ENCODE measurements at places on chromosomes 4 and X.

DNA sequence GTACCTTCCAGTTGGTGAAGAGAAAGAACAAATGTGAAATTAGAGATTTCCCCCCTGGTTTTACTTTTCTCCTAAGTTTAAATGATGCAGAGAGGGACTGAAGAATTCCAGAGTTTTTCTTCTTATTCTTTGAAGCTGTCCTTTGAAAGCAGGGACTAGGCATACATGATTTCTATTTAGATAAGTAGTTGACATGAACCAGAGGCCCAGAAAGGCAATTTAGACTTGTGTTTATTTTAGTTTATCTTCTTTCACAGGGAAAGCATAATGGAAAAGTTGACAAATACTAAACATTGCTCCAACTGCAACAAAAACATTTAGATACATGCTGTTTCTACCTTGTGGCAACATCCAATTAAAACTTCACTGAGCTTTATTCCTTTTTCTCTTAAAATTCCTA is 32.0 kb downstream of the PTPN13 start:
- no peak for DNase-seq

DNA sequence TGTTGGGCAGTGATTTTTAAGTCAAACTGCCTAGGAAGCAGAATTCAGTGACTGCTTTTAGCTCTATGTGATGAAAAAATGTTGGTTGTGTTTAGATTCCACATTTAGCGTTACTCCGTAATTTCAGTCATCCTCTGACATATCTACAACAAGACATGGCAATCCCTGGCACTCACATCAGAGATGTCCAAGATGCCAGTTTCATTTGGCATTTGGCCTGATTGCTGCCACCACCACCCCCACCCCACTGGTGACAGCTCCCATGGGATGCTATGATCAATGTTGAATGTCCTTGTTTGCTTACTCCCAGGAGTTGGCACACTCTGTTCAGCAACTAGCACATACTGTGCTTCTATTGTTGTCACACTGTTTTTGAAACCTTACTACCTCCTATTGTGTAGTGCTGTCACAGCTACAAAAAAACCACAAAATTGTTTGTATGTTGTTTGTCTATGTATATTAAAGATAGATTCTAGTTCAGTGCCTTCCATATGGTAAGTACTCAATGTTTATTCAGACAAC is 101.4 kb downstream of the AWAT2 start:
- DNase-seq: no peak

- no peak for DNase-seq
Observed at GRCh38 chr4:576991-577498, 950 bp upstream of the TMEM271 start.

GRCh38 chr4:3338321-3338838 is 45.6 kb downstream of the RGS12 start:
- DNase-seq: no peak

DNA sequence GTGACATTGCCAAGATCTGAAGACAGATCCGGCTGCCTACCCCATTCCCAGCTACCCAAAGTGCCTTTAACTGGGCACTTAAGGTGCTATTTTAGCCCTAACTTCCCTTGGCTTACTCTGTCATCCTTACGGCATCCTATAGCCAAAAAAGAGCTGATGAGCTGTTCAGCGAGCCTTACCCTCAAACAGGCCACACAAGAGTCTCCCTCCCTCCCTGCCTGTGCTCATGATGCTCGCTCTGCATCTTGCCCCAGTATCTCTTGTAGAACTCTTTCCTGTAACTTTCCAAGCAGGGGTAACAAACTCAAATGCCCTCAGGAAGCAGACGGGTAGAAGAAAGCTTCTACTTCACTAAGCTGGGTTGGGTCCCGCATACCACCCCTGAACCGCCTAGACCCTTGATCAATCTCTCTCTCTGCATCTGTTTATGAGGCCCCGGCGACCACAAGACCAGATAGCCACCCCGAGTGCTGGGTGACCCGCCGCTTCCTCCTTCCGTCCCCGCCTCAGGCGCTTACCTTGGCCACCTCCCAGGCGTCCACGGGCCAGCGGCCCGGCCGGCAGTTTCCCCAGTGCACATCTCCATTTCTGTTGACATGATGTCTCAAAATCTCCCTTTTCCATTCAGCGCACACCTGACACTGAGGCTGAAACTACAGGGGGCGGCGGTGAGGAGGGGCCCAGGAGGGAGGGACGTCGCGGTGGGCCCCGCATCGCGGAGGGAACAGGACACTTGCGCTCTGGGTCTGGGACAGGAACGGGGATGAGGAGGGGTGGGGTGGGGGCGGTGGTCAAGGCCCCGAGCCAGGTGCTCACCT is 663 bp downstream of the CXorf38 start:
- DNase-seq: no peak

- DNase-seq: no peak
Observed at GRCh38 chr4:100288811-100289529, 98.7 kb upstream of the DDIT4L start.

DNA sequence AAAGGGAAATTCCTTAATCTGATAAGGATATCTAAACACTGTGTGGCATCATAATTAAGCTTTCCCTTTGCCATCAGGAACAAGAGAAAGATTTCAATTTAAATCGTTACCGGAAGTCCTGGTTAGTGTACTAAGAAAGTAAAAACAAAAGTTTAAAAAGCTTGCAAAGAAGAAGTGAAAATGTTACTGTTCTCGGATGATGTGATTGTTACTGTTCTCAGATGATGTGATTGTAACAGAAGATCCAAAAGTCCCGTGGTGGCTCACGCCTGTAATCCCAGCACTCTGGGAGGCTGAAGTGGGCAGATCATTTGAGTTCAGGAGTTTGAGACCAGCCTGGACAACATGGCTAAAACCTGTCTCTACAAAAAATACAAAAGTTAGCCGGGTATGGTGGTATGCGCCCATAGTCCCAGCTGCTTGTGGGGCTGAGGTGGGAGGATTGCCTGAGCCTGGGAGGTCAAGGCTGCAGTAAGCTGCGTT is 62.5 kb downstream of the RGS12 start:
- no peak for DNase-seq

- DNase-seq: no peak
Observed at GRCh38 chr4:187390646-187391045, 604.9 kb upstream of the ZFP42 start.

DNA sequence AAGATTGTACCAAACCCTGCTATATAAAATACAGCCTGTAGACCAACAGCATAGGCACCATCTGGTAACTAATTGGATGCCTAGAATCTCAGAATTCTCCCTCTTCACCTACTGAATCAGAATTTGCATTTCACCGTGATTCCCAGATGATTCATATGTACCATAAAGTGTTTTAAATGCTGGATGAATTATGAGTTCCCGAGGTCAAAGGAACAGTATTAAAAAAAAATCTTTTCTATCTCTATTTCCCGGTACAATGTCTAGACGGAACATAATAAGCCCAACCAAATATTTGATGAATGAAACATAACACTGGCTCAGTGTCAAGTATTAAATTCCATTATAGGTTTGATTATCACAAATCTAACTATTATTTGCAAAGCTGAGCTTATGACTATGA is 280.0 kb downstream of the ANKRD50 start:
- DNase-seq: no peak

DNA sequence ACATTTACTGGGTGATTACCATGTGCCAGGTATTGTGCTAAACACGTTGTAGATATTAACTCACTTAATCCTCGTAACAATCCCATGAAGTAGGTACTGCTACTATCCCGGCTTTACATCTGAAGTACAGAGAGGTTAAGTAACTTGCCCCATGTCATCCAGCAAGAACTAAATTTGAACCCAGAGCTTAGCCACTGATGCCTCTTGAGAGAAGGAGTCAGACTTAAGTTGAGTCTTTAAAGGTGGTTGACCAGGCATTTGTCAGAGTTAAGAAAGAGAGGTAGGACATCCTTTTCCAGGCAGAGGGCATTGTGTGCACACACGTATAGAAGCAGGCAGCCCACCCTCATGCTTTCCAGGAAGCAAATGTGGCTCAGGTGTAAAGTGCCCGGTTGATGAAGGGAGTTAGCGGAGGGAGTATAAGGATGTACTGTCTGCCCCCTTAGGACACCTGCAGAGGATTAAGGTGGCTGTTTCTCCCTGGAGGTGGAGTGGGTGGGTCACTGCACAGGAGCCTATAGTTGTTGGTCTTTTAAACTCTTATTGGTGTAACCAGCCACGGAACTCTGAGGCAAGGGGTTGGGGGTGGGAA is 335 bp upstream of the CD38 start:
- no peak for DNase-seq

- no peak for DNase-seq
Observed at GRCh38 chr4:57114973-57115372, 4.8 kb upstream of the IGFBP7 start.

DNA sequence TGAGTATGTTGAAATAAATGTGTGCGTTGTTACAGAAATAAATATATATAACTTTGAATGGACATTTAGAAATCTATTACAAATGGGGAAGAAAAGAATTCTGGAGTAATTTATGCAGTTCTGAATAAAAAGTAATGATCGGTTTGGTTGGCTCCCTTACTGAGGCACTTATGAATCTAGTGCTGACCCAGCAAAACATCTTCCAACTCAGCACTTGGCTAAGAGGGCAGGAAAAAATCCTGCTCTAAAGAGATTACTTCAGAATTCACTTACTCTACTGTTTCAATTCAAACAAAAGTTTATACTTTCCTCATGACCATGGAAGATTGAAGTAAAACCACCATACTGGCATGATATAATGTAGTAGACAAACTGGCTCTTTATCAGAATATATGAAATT is 123.9 kb upstream of the RXFP1 start:
- no peak for DNase-seq

- DNase-seq: no peak
Observed at GRCh38 chr4:73161527-73162185, 92.1 kb upstream of the COX18 start.

DNA sequence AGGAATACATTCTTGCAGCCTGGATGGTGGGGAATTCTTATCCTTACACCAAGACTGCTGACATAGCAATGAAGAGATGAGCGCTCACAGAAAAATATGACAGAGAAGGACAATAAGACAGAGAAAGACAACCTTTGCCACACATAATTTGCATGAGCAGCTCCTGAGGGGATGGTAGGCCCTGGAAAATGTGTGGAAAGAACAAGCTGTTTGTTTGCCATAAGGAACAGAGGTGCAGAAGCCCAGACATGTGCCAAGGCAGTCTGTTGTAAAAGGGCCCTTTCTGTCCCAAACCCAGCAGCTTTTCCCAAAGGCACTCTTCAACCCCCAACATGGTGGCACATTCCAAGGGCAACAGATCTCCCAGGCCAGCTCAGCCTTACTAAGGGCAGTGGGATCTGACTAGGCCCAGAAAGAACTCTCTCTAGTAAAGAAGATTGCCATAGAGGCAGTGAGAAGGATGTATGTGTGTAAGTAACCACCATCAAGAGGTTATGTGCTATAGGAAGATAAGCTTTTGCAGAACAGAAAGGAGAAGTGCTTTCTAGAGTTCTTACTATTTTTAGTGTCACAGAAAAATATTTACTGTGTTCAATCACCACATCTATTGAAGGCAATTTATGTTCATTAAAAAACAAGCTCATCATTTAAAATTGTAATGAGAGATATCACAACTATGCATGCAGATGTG is 287.0 kb upstream of the RASGEF1B start:
- DNase-seq: no peak

GRCh38 chrX:29671421-29671820 is 543.9 kb upstream of the MAGEB2 start:
- DNase-seq: no peak

DNA sequence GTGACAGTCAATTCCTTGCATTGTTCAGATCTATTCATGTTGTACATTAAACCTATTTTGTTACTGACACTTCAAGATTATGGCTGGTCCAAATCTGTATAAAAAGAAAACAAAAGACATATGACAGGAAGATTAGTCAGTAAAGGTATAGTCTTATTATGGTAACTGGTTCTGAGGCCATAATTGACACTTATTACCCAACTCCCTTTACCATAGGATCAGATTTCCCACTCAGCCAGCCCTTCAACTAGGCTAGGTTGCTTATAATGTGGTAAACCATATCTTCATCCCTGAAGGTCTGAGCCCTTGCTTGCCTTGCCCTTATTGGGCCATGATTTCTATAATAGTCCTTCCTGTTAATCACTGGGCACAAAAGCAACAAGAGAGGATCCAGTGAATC is 289.6 kb downstream of the CXXC4 start:
- no peak for DNase-seq

GRCh38 chrX:129939986-129940385 is 34.0 kb downstream of the UTP14A start:
- DNase-seq: no peak

GRCh38 chr4:142373610-142374009 is 472.5 kb downstream of the INPP4B start:
- no peak for DNase-seq

GRCh38 chrX:103536071-103536470 is 16.8 kb upstream of the RAB40A start:
- no peak for DNase-seq

- DNase-seq: no peak
Observed at GRCh38 chr4:64248186-64248585, 161.1 kb downstream of the TECRL start.

DNA sequence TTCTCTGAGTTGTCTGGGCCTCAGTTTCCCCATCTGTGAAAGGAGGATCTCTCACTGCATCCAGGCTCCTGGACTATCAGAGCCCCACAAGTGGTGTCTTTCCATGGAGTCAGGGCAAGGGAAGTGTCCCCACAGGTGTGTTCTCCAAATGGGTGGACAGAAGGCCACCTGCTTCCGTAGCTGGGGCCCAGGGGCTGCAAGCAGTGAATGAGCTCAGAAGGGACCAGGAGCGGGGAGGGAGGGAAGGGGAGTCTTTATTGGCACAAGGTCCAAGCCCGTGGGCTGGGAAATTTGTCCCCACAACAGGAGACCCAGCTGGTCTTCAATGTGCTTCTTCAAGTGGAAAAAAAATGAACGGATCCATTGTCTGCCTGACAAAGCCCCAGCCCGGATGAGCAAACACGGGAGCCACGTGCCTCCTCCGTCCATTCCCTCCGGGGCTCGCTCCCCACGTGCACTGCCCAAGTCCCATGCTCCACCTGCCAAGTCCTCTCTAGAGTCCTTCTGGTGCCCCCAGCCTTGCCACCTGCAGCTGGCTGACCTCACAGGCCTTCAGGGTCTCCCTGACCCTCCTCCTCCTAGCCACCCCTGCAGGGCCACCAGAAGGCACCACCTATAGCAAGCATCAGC is 72.0 kb downstream of the JAKMIP1 start:
- DNase-seq: no peak

GRCh38 chrX:136039968-136040367 is 54.7 kb downstream of the SLC9A6 start:
- DNase-seq: no peak

- DNase-seq: no peak
Observed at GRCh38 chrX:155998116-155998515, 620 bp downstream of the IL9R start.

- DNase-seq: no peak
Observed at GRCh38 chrX:15751155-15751819, 13.2 kb downstream of the CA5B start.

DNA sequence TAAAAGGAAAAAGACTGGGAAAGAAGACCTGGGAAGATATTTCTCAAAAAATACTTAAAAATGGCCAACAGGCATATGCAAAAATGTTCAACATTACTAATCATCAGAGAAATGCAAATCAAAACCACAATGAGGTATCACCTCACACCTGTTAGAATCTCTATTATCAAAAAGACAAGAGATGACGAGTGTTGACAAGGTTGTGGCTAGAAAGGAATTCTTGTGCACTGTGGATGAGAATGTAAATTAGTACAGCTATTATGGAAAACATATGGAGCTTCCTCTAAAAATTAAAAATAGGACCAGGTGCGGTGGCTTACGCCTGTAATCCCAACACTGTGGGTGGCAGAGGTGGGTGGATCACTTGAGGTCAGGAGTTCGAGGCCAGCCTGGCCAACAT is 50.0 kb downstream of the C4orf46 start:
- no peak for DNase-seq

- no peak for DNase-seq
Observed at GRCh38 chrX:332916-333610, 14.5 kb upstream of the GTPBP6 start.

Data from cortex of kidney (tissue), 1 donor.